ENCODE measurements at places on chromosomes 12 and 14.
A peak's percentile ranks its signal among the peaks of the same experiment; 100 is the strongest.

DNA sequence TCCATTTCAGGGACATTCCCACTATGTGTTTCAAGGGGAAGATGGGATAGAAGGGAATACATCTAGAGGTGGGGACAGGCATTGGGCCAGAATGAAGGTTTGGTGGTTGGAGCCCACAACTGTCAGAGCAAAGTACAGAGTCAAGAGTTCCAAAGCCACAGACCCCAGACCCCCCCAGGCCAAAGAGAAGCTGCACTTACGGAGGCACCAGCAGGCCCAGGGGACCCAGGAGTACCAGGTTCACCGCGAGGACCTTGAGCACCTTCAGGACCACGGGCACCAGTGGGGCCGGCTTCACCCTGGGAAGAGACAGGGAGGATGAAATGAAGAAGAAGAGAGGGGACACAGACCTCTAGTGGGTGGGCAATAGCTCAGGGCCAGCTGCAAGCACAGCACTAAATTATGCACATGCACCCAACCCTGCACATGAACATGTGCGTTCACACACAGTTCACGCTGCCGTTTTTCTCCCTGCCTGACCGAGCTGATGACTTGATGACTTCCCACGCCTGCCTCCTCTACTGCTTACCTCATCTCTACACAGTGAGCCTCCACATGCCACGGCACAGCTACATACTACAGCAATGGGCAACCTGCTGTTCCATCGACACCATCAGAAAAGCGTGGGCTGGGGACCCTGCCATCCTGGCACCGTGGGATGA, 16.7 kb downstream of the COL2A1 start:
- DNase-seq = no peak

- no peak for DNase-seq
Observed at GRCh38 chr12:53806721-53807120, 54.9 kb upstream of the CISTR start.

DNA sequence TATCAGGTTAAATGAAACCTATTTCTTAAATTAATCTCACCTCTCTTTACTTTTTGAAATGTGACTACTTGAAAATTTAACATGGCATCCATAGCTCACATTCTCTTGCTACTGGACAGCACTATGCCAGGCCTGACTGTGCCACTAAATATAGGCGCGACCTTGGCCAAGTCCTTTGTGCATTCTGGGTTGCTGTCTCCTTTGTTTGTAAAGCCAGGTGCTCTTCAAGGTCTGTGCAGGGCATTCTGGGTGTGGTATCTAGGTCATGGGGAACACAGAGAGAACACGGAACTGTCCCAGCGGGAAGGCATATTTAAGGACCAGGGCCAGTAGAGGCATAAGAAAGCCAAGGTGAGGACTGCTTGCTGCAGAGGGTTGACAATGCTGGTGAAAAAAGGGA, 121.2 kb downstream of the ZNF664 start:
- no peak for DNase-seq

DNA sequence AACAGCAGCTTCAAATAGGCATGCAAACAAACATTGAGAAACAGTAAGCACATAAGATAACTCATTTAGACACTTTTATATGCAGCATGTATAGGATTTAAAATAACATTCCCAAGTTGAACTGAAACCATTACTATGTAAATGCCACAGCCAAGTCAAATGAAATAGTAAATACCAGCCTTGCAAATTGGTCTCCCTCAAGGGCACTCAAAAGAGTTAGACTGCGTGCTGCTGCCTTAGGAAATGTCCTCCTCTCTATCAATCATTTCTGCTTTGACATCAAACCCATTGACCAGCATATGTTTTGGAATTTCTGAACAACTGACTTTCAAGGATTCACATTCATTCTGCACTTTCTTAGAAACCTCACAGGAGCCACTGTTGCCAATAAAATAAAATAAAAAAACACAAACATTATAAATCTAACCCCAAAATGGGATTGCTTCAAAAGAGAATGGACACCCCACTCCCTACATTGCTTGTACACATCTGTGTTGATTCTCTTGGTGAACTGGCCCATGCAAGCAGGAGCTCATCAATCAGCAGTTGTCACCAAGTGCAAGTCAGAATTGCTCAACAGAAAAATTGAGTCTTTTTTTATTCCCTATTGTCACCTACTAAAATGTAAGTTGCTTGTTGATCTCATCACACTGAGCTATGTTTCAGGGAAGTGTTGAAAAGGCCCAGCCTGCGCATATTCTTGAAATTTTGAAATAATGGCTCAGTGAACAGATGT, 256.2 kb downstream of the DAD1 start:
- no peak for DNase-seq

DNA sequence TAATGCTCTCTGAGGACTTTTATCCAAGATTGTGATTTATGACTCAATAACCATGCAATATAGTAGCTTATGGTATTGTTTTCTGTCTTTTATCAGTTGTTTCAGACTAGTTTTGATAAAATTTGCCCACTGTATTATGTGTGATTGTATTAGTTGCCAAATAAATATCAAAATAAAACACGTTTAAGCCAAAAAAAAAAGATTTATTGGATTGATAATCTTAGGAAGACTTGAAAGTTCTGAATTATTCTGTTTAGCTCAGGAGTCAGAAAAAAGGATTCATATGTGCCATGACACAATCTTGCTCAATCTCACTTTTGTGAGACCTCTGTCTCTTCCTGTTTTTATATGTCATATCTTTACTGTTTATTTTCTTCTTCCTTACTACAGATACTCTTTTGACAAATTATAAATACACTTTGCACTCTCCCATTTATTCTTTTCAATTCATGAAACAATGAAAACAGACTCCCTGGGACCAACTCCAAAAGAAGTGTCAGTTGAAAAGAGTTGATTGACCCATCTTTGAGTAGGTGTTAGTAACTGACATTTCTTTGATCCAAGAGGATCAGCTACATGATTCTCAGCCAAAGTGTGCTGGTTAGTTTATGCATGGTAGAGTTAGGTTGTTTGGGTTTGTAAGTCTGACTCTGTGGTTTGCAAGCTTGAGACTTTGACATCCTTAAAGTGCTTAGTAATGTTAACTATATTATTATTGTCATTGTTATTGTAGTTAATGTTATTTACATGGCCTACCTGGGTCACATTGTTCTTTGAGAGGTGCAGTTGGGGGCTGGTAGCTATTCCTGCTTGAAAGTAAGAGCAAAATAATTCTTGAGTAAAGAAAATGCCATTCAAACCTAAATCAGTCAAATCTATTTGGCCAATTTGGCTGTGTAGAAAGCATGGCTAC, 2.5 kb downstream of the OR6C76 start:
- DNase-seq = no peak

- DNase-seq = no peak
Observed at GRCh38 chr14:33457021-33457420, 493.9 kb downstream of the EGLN3 start.

DNA sequence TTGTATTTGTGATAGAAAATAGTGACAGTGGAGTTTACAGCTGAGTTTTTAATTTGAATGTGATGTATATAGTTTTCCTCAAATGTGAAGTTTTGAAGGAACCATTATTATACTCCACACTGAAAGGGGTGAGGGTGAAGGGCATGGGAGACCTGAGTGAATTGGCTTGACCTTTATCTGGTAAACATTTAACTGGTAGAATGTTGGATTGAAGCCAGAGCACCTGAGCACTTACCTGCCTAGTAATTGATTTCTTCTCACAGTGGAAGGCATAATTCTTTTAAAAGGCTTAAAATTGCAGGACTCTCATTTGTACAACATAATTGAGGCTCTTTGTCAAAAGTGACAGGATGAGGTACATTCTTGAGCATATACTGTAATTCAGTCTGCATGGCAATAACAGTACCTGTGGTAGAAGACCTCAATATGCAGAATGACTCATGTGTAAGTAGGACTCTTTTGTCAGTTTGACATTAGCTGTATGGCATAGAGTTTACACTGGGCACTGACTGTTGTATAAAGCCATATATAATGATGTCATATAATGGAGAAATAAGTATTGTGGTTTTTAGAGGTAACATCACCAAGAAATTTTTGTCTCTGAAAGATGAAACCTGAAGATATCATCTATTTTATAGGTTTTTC, 309.6 kb downstream of the TMTC2 start:
- no peak for DNase-seq

DNA sequence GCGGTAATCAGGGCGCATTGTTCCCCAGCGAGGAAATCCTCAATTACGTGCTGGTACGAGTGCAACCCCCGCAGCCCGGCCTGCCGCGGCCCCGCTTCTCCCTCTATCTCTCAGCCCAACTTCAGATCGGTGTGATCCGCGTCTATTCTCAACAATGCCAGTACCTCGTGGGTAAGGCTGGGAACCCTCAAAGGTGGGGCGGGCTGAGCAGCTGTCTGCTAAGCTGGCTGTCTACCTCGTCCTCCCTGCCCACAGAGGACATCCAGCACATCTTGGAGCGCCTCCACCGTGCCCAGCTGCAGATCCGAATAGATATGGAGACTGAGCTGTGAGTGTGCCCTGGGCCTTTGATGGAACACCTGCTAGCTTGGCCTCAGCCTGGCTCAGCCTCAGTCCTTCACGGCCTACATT, 996 bp downstream of the REC8 start:
- no peak for DNase-seq

GRCh38 chr14:24036169-24036962, 15.4 kb upstream of the CARMIL3 start:
- DNase-seq = peak; percentile 60

- DNase-seq = no peak
Observed at GRCh38 chr14:104971447-104972240, 6.5 kb downstream of the AHNAK2 start.
